ENCODE measurements at places on chromosomes 4 and X. TPM values are rescaled to one million over a fixed set of nuclear protein-coding genes. Genes with fewer than 3 reads are reported as not detected.

Gene ABCB7
- polyA plus RNA-seq = 16.8 TPM

Gene XAGE1A
- not detected for polyA plus RNA-seq

Gene MGAT4D
- not detected for polyA plus RNA-seq

Gene LONRF3
- polyA plus RNA-seq = not detected

Gene PRRG1
- polyA plus RNA-seq = not detected

Gene SOX3
- not detected for polyA plus RNA-seq

Gene TRIM61
- polyA plus RNA-seq = 9.6 TPM

Gene CPE
- not detected for polyA plus RNA-seq

Gene GPR173
- polyA plus RNA-seq = not detected

Gene DMP1
- not detected for polyA plus RNA-seq

Gene FUNDC1
- 16.0 TPM for polyA plus RNA-seq

Gene UNC5C
- 0.12 TPM for polyA plus RNA-seq

Gene PRMT9
- 10.3 TPM for polyA plus RNA-seq

Gene PLP1
- not detected for polyA plus RNA-seq

Gene ARHGAP6
- 0.94 TPM for polyA plus RNA-seq

Gene PPP1R2C
- not detected for polyA plus RNA-seq

Gene HDAC6
- polyA plus RNA-seq = 35.9 TPM

Gene TBC1D1
- 31.0 TPM for polyA plus RNA-seq

Gene AKAP4
- not detected for polyA plus RNA-seq

Gene ERCC6L
- polyA plus RNA-seq = 11.0 TPM

Gene TMEM164
- polyA plus RNA-seq = 2.1 TPM

Gene USO1
- polyA plus RNA-seq = 59.1 TPM

Gene MAGEC1
- not detected for polyA plus RNA-seq

Gene FHDC1
- not detected for polyA plus RNA-seq

Gene GPRASP2
- not detected for polyA plus RNA-seq

Gene CORIN
- polyA plus RNA-seq = 0.03 TPM

Gene CXCR3
- polyA plus RNA-seq = 56.4 TPM

Gene ARSJ
- not detected for polyA plus RNA-seq

Gene MSN
- polyA plus RNA-seq = 268 TPM

Gene FGF13
- 0.38 TPM for polyA plus RNA-seq

Gene MMGT1
- polyA plus RNA-seq = 15.7 TPM

Gene QRFPR
- not detected for polyA plus RNA-seq

Gene DAPP1
- polyA plus RNA-seq = 67.2 TPM

Gene FGFR3
- polyA plus RNA-seq = not detected

Gene NAT8L
- polyA plus RNA-seq = not detected

Gene TMPRSS11B
- polyA plus RNA-seq = not detected

Gene PCSK1N
- polyA plus RNA-seq = not detected

Gene CNOT6L
- 3.4 TPM for polyA plus RNA-seq

Gene GPR82
- polyA plus RNA-seq = 0.15 TPM

Gene GAGE1
- not detected for polyA plus RNA-seq

Gene TMPRSS11D
- not detected for polyA plus RNA-seq

Gene GABRG1
- not detected for polyA plus RNA-seq

Gene MAGEE2
- polyA plus RNA-seq = not detected

Gene WAS
- 21.4 TPM for polyA plus RNA-seq

Gene TMEM156
- 25.9 TPM for polyA plus RNA-seq

Gene JAKMIP1
- polyA plus RNA-seq = 16.5 TPM

Gene MID2
- polyA plus RNA-seq = 0.11 TPM

Gene BMX
- polyA plus RNA-seq = not detected

Data from GM12878 (cell line).